ENCODE measurements at places on chromosomes 7 and 10. TPM values are rescaled to one million over a fixed set of nuclear protein-coding genes. Genes with fewer than 3 reads are reported as not detected.
A peak's percentile ranks its signal among the peaks of the same experiment; 100 is the strongest.

The MPP7 gene
- total RNA-seq, result 33.9 TPM

The OR6V1 gene
- total RNA-seq, result not detected

The ZDHHC16 gene
- 56.5 TPM for total RNA-seq

The ELFN1 gene
- total RNA-seq, result 1.4 TPM

The SPDYE6 gene
- not detected for total RNA-seq

The TRIM73 gene
- 5.6 TPM for total RNA-seq

The FAM25A gene
- total RNA-seq, result not detected

The EEPD1 gene
- 7.9 TPM for total RNA-seq

DNA sequence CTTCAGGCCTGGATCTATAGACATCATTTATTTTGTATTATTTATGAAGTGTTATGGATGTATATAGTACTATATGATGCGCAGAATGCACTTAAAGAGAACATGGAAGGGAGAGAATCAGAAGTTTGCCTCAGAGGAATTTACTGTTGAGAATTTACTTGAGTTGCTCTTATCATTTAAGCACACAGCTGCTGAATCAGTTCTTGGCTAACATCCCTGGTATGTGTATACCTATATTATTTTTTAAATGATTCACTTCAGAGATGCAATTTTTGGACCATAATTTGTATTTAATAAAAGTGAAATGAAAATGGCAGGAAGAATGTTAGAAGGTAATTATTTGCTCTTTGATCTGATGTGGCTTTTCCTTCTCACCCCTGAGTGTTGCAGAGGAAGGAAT, 191.6 kb downstream of the BICC1 start:
- DNase-seq, result no peak

DNA sequence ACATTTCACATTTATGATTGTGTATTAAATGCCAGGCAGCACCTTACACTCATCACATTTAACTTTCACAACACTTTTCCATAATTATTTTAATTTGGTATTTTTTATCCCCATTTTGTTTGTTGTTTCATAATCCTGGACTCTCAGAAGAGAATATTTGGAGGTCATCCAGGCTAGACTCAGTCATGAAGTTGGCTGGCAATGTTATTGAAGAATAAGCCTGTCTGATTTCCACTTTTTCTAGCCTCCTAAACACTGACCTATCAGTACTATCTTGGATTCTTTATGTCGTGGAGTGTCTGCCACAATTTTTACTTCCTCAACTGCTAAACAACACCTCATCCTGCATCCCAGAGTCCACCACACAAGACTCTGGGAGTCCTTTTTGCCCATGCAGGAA, 372.3 kb upstream of the NRP1 start:
- DNase-seq, result no peak

DNA sequence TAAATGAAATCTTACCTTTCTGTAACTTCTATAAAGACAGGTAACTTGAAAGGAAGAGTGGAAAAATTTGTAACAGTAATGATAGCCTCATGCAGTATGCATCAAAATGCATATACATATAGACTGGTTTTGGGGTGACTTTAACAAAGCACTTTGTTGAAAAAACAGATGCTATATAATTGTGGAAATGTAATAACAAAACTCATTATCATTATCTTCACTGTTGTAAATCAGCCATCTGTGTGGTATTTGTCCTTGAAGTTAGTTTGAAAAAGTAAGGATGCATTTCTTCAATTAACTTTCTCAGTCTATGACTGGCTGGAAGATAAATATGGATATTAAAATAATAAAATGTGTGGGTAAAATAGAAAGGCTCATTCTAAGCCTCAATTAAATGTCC, 6.1 kb upstream of the DGKB start:
- no peak for DNase-seq

- DNase-seq, result no peak
Observed at GRCh38 chr10:26696786-26697162, 727 bp upstream of the PDSS1 start.

- no peak for DNase-seq
Observed at GRCh38 chr10:106175760-106176377, 988.6 kb downstream of the SORCS1 start.

GRCh38 chr7:5708271-5708670, 73.2 kb downstream of the RNF216 start:
- DNase-seq, result no peak

DNA sequence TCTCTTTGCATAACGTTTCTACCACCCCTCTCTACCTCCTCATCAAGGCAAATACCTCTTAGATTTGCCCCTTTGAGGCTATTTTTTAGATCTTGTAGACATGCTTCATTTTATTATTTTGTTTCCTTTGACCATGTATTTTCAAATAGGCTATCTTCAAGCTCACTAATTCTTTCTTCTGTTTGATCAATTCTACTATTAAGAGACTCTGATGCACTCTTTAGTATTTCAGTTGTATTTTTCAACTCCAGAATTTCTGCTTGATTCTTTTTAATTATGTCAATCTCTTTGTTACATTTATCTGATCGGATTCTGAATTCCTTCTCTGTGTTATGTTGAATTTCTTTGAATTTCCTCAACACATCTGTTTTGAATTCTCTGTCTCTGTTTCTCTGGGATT, 82.8 kb downstream of the BBS9 start:
- no peak for DNase-seq

DNA sequence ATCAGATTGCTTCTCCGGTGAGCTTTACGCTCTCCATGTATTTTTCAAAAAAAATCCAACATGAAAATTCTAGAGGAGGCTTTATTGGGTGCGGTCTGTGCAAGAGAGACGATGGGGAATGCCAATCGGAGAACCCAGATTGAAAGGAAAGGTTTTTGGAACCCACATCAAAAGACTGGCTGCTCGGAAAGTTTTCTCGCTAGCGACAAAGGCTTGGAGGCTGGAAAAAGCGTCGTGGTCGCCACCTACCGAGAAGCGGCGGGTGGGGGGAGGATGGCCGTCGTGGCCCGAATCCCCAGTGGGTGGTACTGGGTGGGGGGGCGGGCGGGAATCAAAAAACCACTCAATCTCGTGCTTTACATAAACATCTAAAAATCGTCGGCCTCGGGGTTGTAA, 1.1 kb upstream of the GTF2I start:
- no peak for DNase-seq

DNA sequence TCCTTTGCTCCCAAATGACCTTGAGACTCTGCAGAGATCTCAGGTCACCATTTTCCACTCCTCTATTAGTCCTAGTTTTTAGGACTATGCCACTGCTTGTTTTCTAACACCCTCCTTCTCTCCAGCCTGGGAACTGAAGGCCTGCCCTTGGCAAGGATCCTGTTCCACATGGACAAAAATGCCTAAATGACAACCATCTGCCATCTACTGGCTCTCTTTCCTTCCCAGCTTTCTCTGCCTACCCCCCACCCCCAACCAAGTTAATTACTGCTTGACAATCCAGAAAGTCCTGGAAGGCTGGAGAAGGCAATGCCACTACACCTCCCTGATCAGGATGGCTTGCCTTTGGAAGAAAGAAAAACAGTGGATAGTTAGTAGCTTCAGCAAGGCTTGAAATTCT, 44.8 kb upstream of the SP8 start:
- no peak for DNase-seq

DNA sequence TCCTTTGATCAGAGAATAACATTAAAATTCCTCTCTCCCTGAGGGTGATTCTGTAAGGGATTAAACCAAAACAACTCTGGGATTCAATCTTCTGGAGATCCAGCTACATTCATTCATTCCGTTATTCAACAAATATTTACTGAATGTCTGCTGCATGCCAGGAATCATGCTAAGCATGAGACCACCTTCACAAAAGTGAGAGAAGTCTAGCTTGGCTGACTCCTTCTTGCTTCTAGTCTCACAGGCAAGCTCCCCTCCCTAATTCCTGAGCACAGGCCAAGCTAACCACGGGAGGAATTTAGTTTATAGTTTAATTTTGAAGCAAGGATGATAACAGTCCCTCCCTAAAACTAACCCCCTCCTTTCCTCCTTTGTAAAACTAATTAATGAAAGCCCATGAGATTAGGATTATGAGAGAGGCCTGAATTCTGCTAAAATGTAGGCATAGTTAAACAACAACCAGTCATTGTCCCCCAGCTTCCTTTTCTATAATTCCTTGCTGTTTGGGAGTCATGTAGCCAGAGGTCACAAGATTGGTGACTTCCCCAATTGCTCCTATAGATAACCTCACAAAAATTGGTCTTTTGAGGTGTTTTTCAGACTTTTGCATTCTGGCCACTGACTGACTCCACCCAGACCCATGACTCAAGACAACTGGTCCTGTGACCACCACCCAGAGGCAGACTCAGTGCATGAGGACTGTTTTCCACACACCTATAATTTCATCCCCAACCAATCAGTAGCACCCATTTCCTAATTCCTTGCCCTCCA, 113.5 kb downstream of the ITGB8 start:
- DNase-seq, result no peak

DNA sequence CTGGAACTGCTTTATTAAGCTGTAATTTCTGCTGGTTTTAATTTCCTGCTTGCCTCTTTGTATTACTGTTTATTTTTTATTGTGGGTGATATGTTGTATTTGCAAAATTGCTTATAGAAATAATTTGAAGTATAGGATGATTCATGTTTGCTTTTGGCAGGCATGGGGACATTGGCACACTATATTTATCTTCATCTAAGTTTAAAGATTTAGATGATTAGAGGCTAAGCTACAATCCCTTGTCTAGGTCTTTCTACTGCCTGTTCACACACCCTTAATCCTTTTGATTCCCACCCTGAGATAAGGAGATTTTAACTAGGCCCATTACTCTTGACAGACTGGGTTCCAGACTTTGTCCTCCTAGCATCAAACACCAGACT, 182.8 kb upstream of the KAT6B start:
- DNase-seq, result no peak

GRCh38 chr10:77771450-77771849, 133.8 kb upstream of the KCNMA1 start:
- no peak for DNase-seq

DNA sequence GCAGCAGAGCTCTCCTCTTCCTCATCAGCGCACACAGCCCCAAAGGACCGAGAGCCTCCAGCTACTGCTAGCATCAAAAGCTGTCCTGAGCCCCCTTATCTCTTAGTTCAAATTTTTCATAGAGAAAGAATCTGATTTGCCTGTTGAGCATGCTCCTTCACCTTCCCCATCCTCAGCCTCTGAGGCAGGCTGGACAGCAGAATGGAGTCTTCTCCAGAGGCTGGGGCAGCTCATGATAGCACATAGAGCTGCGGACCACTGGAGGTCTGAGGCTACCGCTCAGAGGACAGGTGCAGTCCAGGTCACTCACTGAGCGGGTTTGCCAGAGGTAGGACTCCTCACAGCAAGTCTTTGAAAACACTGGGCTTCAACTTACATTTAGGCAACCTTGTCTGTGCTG, 72.8 kb upstream of the GRB10 start:
- DNase-seq, result no peak

- no peak for DNase-seq
Observed at GRCh38 chr10:29470355-29470705, 164.4 kb downstream of the SVIL start.

- peak; percentile 85 for DNase-seq
Observed at GRCh38 chr10:70887804-70888800, at the start of gene PCBD1. PCBD1 (minus strand) TSS chr10:70888565; CDS start chr10:70888533, 32 bp downstream.

- no peak for DNase-seq
Observed at GRCh38 chr10:111100198-111100597, 23.4 kb downstream of the ADRA2A start.

DNA sequence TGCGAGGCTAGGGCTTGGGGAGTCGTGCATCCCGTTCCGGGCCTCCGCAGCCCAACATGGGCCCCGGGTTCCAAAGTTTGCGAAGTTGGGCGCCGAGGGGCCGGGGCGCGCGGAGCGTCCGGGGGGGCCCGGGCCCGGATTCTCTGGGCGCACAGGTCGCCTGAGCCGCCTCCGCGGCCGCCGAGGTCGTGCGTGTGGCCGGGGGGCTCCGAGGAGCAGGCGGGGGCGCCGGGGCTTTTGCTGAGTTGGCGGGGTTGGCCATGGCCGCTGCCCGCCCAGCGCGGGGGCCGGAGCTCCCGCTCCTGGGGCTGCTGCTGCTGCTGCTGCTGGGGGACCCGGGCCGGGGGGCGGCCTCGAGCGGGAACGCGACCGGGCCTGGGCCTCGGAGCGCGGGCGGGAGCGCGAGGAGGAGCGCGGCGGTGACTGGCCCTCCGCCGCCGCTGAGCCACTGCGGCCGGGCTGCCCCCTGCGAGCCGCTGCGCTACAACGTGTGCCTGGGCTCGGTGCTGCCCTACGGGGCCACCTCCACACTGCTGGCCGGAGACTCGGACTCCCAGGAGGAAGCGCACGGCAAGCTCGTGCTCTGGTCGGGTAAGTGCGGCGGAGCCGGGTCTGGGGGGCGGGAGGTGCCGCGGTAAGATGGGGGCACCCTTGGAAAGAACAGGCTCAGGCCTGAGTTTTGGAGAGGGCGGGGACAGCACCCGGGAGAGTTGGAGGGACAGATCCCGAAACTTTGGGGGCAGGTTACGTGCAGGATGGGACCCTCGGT, 643 bp downstream of the SMO start:
- DNase-seq, result no peak

GRCh38 chr7:75861636-75862035, 17.2 kb upstream of the RHBDD2 start:
- no peak for DNase-seq

DNA sequence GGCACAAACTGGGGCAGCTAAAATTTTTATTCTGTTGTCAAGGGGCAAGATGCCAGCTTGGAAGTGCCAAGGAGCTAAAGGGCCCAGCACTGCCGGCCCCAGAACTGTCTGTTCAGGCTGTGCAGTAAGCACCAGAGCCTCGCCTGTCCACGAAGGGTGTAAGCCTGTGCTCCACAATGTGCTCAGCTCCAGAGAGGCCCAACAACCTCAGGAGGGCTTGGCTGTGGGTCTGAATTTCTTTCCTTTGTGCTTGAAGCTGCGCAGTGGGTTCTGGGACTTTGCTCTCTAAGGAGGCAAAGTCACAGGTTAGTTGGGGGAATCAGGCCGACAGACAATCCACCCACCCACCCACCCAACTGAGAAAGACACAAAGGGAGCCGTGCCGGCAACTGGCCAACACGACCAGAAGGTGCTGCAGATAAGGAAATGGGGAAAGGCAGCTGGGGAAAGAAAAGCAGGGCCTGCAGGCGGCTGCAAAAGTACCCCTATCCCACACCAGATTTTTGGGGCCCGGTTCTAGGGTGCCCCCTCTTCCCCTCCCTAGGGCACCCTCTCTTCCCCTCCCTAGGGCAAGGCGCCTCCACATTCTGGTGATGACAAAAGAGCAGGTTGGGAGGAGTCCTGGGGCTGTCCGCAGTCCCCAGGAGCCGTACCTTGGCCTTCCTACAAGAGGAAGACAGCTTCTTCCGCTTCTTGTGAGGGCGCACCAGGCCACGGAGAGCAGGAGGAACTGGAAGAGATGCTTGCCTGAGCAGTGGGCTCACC, 7.7 kb downstream of the DDX56 start:
- no peak for DNase-seq

- no peak for DNase-seq
Observed at GRCh38 chr7:84801396-84801795, 385.5 kb downstream of the SEMA3D start.
